ENCODE measurements at places on chromosomes 2 and 18.

DNA sequence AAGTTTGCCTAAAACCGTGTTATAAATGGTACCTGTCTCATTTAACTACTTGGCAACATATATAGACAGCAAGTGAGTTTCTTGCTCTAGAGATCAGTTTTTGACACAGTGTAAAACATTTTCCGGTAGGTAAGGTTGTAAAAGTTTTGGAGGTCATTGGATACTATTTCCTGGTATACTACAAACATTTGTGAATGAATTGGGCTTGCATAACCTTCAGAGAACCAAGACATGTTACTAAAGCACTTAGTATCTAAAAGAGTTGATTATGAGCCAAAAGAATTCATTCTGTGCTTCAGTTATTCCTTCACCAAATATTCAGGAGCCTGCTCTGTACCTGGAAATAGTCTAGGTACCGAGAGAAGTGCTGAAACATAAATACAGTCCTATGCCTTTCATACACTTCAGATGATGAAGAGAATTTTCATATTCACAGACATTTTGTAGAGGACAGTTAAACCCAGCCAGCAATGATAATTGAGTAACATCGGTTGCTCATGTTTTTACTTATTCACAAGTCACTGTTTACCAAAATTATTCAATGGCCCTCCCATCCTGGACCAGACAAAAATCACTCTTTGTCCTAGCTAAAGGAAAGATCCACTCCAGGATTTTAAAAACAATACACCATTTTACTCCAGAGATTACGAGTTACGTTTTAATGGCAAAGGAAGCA is 319.4 kb upstream of the RBMS1 start:
- DNase-seq: no peak

- DNase-seq: no peak
These were observed 23.9 kb downstream of the HNRNPLL start for GRCh38 chr2:38578832-38579231.

DNA sequence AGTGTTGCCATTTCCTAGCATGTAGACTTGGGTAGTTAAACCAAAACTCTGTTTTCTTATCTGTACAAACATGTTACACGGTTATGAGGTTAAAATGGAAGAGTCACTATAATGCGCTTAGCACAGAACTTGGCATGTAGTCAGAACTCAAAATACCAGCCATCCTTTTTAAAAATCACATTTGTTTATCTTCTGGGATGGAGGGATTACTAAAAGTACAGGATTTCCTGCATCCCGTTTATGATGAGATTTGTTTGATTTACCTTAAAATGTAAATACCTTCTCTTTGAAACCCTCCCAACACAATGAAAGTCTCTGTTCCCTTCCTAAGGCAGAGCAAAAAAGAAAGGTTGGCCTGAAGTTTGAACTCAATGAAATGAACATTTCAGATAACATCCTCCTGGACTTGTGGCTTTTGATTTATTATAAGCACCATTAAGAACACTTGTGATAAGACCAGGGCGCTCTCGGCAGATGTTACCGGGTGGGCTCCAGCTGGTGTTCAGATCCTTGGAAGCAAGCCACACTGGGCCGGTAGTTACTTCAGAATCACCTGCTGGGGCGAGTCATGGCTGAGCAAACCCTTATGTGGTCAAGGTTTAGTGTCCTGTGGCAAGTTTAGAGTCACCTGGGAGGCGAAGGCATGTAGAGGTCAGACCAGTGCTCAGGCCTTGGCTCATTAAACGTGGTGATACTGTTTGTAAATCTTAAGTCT is 105.7 kb downstream of the MGAT5 start:
- no peak for DNase-seq

GRCh38 chr18:52903857-52904256 is 563.9 kb downstream of the DCC start:
- peak; percentile 32 for DNase-seq

DNA sequence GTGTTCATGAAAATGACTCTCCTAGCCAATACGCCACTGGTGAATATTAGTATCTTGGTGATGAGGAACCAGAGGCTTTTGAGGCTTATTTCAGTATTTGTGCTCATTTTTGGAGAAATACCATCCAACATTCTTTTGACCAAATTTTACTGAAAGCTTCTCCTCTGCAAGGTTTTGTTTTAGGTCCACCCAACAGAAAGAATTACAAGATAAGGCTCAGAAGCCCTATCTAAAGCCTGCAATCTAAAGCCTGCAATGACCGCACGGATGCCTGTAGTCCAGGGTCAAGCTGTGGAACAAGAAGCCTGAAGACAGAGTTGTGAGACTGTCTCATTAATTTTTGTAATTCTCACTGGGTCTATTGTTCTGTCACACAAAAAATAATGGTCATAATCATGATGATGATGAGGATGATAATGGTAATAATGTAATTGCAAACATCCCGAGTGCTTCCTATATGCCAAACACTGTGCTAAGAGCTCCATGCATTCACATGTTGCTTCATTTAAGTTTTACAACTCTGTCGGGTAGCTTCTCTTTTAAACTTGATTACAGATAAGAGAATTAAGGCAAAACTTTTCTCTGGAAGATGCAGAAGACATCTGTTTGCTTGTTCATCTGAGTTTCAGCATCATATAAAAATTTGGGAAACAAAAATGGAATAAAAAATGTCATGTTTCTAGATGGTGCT is 33.2 kb upstream of the NCOA1 start:
- no peak for DNase-seq

GRCh38 chr2:44246840-44247369 is 28.4 kb upstream of the SLC3A1 start:
- no peak for DNase-seq

DNA sequence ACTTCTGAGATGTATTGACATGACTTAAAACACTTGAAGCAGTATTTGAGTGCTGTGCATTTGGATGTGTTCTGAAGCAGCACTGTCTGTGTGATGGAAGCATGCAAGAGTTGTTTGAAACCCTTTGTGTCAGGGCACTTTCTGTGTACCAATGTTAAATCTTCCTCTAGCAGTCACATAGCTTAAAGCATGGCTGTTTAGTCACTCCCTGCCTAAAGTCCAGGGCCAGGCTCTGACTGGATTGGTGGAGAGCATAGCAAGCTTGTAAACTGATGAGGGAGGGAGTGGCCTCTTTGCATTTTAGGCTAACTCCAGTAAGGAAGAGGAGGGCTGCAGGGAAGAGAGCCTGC is 73.5 kb downstream of the MYO1B start:
- DNase-seq: peak; percentile 77

DNA sequence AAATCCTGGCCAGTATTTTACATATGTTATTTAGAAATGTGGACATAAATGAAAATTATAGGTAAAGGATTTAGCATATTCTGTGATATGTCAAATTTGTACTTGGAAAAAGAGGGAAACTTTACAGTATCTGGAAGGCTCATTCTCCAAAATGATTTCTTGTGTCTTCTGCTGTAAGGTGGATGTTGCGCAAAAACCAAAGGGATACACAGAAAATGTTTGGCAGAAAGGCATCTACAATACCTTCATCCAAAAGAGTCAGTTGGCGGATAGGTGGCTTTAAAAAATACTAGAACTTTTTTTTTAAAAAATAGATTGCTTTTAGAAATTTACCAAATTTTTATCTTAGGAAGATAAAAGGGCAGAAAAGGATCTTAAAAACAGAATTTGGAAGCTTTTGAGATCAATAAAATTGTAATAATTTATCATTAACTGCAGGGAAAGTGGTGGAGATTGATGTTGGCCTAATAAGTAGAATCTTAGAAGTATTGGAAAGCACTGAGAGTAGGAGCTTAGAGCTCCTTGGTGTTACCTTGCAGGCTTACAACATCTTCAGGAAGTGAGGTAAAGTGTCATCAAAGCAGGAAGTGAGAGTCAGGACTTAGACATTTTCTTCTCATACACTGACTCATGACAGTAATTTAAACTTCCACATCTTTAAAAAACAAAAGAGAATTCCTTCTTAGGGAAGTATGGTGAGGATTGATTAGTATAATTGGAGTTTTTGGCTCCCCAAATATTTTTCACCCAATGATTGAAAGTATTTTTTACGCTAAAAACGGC is 2.1 kb downstream of the NABP1 start:
- peak; percentile 82 for DNase-seq

DNA sequence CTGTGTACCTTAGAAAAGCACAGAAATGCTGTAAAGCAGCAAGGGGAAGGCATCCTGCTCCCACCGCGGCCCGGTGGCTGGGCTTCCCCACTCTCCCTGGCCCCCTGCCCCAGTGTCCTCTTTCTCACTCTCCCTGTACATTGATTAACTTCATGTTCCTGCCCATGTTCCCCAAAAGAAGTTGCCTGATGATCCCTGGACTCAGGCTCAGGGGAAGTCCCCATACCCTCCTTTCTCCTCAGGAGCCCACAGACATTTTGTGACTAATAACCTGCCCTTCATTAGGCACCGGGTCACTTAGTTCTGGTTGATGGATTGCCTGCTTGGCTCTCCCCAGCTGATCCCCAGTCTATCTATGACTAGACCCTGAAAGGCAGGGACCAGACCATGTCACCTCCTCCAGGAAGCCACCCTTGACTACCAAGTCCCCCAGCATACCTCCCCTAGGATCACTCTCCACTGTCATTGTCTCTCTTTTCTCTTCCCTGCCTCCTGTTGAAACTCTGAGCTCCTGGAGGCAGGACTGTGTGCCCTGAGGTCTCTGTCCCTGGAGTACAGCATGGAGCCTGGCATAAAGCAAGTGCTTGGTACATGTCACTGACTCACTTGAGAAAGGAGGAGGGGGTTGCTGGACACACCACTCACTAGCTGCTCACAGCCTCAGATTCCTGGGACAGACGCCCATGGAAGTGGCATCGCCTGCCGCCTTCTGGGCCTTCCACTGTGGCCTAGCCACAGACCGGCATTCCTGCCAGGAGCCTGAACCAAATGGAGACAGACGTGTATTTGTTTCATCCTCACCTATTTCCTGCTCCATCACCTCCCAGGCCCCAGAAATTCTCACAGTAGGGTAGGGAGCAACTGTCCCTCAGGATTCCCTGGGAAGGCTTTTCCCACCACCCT is 13.5 kb downstream of the MALL start:
- peak; percentile 28 for DNase-seq

GRCh38 chr18:8133888-8134287 is 475.3 kb upstream of the RAB12 start:
- no peak for DNase-seq

GRCh38 chr2:225429717-225430116 is 30.2 kb downstream of the NYAP2 start:
- DNase-seq: peak; percentile 3

DNA sequence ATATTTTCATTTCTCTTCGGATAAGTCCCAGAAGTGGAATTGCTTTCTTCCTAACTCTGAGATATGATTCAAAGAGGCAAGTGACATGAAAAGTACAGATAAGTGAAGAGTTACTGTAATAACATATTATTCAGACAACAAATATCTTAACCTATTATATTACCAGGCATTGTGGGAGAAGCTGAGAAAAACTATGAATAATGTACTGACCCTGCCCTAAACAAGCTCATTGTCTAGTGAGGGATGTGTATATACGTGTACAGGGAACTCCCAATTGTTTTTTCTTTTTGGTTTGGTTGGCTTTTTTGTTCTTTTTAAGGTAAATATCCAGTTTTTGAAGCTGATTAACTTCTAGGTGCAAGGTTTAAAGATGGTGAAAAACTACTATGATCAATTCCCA is 26.5 kb downstream of the NCKAP1 start:
- DNase-seq: no peak

DNA sequence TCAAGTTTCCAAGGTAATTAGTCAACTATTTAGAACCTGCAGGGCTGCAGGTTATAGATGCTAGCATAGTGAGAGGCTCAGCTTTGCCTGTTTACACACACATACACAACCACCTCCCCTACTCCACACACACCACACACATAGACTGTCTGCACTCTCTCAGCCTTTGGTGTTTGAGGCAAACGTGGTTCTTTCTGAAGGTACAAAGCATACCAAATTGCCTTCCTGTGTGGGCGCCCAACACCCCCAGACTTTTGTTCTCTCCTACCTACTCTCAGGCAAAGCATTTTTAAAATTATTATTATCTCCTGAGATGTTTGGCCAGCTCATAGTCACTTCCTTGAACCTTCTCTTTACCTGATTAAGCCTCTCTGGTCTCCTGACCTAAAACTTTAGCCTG is 44.9 kb downstream of the MYO3B start:
- no peak for DNase-seq

GRCh38 chr2:241189093-241189855 is 797 bp downstream of the ANO7 start:
- no peak for DNase-seq

DNA sequence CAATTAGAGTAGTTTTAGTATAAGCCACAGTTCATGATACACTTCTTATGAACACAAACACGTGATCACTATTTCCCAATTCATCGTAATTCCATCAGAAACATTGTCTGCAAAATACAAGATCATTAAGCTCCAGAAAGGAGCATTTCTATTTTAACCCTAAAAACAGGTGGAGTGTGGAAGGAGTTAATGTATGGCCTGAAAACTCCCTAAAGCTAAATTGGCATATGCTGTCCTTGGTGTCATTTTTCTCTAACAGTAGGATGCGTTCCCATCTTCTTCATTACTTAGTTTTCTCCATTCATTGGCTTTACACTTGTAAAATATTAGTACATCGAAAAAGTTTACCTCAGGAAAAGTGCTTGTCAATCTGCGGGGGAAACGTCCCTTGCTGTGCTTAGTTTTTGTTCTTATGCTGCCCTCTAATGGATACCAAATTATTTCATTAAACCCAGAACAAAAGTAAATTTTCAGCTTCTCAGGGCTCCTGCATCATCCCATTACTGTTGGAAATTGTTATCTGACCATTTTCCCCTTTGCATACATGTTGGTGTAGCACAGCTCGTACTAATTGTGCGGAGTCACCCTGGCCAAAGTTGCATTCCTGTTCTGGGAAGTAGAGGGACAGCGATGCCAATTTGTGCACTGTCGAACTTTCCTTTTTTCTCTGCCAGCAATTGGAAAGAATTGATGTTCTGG is 153.4 kb downstream of the GPD2 start:
- peak; percentile 52 for DNase-seq

- no peak for DNase-seq
These were observed 2.4 kb upstream of the SMAD7 start for GRCh38 chr18:48953104-48953706.

GRCh38 chr2:192123847-192124246 is 70.9 kb downstream of the TMEFF2 start:
- DNase-seq: peak; percentile 29

- no peak for DNase-seq
These were observed 1044.0 kb upstream of the PIK3C3 start for GRCh38 chr18:40911041-40911440.

- no peak for DNase-seq
These were observed 61.8 kb downstream of the ARHGAP25 start for GRCh38 chr2:68796295-68796905.

DNA sequence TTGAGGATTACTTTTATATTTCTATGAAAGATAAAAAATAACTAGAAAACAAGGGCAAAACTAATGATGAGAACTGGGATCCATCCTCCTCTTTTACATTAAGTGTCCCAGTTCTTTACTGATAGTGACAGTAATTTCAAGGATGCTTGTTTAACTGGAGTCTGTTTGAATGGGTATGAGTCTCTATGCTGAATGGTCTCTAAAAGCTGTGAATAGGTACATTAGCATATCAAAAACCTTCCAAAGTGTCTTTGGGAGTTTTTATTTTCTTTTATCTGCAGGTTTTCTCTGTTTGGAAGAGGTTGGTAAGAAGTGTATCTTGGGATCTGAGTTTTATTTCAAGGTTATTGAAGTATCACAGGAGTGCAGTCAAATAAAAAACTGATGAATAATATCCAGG is 30.0 kb downstream of the DSEL start:
- DNase-seq: no peak

Measured in fibroblast of upper back skin (primary cell).